ENCODE measurements at places on chromosomes 2 and 18.

DNA sequence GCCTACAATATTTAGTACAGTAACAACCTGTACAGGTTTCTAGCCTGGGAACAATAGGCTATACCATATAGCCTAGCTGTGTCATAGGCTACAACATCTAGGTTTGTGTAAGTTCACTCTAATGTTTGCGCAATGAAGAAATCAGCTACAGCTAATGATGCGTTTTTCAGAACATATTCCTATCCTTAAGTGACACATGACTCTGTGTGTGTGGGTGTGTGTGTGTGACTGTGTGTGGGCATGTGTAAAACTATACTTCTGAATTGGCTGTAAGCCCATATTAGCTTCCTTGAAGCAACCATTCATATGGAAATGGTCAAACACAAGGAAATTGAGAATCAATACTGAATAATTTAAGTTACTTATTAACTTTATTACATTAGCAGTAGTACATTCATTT lies 120.8 kb upstream of the SULT1C3 start:
- DNase-seq, result no peak

- DNase-seq, result no peak
These were observed 539.5 kb downstream of the NYAP2 start for GRCh38 chr2:225938991-225939390.

GRCh38 chr2:190533175-190533967 lies 1.2 kb downstream of the NEMP2 start:
- no peak for DNase-seq

DNA sequence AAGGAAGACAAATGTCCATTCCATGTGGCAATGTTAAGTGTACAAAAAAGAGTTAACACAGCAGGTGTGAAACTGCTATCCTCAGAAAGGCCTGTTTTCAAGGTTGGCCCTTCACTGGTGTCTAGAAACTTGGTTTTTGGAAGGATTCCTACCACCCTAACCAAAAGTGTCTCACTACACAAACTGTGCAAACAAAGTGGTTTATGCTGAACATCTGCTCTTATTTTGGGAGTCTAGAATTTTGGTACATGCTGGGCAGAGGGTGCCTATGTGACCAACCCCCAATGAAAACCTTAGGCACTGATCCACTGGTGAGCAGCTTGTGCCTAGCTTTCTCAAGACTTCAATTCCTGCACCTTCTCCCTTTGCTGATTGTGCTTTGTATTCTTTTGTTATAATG lies 14.3 kb downstream of the GFPT1 start:
- DNase-seq, result no peak

- no peak for DNase-seq
These were observed 566.2 kb downstream of the GALR1 start for GRCh38 chr18:77815666-77816338.

GRCh38 chr2:2762913-2763312 lies 431.8 kb upstream of the MYT1L start:
- no peak for DNase-seq

DNA sequence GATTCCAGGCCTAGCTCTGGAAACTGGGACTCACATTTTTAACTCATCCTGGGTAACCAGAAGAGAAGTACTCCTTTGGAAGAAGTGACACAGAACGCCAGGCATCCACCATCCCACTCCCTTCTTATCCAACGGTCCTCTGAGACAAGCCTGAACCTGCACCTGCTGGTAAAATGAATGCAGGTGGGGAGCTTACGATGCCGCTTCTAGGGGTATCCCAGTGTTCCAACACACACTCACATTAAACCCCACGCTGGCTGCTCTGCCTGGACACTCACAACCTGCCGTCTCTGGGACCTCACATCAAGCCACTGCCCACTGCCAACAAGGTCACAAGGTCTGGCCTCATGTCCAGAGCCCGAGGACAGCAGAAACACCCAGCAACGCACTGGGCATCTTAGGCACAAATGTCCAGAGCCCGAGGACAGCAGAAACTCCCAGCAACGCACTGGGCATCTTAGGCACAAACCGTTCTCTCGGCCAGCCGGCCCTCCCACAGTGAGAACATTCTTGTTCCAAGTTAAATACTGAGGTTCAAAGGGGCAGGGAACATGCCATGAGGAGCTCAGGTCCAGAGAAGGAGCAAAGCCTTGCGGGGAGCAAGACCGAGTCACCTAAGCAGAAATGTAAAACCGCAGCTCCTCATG lies 9.9 kb downstream of the SLC66A2 start:
- DNase-seq, result no peak

GRCh38 chr18:50560681-50561629 lies 1.1 kb downstream of the MAPK4 start:
- no peak for DNase-seq

GRCh38 chr18:48831113-48831759 lies 119.5 kb downstream of the SMAD7 start:
- DNase-seq, result no peak

- no peak for DNase-seq
These were observed 428.9 kb downstream of the STK39 start for GRCh38 chr2:167818521-167818920.

DNA sequence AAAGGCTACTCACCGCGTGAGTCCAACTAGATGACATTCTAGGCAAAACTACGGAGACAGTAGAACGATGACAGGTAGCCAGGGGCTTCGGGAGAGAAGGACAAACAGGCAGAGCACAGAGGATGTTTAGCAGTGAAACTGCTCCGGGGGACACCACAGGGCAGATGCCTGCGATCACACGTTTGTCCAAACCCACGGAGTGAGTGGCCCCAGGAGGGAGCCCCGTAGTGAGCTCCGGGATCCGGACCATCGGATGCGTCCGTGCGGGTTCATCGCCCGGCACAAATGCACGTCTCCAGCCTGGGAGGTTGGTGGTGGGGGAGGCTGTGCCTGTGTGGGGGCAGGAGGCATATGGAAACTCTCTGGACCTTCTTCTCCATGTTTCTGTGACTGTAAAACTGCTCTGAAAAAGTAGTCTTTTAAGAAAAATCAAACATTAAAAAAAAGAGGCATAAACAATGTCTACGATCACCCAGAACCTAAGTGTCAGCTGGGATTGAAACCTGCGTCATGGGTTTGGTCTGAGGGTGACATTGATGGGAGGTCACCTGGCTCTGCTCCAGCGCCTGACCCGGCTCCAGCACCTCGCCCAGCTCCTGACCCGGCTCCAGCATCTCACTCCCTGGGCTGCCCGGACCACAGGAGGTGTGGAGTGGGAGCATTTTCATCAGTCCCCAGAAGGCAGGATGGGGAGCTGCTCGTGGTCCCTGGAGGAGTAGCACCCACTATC lies 83.0 kb upstream of the CTDP1 start:
- DNase-seq, result no peak

- DNase-seq, result no peak
These were observed 98.2 kb downstream of the PDCL3 start for GRCh38 chr2:100660851-100661584.

GRCh38 chr18:35000457-35000856 lies 40.8 kb upstream of the MAPRE2 start:
- no peak for DNase-seq

- DNase-seq, result peak; percentile 61
These were observed 31.3 kb upstream of the SSB start for GRCh38 chr2:169767243-169767888.

DNA sequence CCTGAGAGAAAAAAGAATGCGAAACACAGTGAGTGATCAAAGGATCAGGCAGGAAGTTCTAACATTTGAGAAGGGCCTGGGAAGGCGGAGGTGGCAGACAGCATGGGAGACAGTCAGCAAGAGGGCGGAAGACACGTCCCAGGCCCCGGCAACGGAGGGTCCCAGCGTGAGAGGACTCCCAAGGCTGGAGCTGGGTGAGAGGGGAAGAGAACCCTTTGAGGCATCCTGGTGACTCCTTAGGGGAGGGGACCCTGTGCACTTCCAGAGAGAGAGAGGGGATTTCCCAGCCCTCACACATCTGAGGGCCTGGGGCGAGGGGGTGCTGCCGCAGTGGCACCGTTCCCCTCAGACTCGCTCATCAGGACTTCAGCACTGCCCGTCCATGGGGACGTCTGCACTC lies 133.4 kb downstream of the RTP5 start:
- DNase-seq, result no peak

DNA sequence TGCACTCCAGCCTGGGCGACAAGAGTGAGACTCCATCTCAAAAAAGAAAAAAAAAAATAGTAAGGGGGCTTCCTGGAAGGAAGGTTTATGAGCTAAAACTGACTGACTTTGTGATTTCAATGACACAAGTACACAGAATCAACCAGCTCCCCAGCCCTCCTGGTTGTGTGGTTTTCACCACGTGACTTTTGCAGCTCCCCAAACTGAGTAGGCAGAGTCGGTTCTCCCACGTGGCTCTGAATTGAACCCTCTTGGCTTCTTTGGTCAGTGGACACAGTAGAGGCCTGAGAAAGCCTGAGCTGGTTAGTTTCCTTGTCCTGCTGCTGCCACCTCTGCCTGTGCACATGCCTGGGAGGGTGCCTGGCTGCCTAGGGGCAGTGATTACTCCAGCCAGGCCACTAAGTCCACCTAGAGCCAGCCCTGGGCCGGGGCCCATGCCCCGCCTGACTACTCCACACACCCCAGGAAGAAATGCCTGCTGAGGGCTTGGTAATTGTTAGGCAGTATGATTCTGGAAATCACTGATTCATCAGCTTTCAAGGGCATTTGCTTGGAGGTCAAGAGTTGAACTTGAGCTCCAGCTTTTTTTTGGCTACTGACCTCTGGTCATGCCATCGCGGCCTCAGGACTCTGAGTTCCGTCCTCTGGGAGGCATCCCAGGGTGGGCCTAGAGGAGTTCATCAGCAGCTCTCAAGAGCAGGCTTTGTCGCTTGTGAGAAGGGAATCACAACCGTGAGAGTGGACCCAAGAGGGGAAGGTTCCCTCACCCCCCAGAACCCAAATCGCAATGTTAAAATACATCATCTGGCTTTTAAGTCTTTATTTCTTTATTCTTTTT lies 431.9 kb upstream of the HS6ST1 start:
- DNase-seq, result no peak

DNA sequence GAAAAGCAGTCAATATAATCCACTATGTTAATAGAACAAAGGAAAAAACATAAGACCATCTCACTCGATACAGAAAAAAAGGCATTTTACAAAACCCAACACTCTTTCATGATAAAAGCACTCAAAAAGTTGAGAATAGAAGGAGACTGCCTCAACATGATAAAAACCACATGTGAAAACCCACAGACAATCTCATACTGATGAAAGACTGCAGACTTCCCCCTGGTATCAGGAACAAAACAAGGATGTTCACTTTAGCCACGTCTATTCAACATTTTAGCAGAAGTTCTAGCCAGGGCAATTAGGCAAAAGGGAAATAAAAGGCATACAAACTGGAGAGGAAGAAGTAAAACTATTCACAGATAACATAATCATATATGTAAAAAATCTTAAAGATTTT lies 285.9 kb downstream of the EIPR1 start:
- no peak for DNase-seq

GRCh38 chr18:79580498-79581171 lies 99.0 kb upstream of the CTDP1 start:
- no peak for DNase-seq
